ENCODE measurements at places on chromosomes 3 and 15. TPM values are rescaled to one million over a fixed set of nuclear protein-coding genes. Genes with fewer than 3 reads are reported as not detected.

DNA sequence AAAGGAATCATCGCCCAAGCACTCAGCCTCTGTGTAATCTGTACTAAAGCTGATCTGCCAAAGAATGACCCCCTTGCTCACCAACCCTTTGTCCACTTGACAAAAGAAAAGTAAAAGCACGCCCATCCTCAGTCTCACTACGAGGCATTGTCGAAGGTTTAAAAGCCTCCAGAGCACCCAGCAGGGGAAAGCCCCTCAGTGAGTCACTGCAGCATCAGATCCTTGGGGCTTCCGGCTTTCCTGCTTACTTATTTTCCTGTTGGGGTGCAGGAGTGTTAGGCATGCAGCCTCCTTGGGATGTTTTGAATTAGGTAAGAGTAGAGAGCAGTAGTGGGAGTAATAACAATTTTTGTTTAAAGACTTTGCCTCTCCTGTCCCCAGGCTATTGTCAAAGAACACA lies 216.1 kb downstream of the MTHFS start:
- no peak for ATAC-seq
- peaks cover 9% of the 10 kb centered on the region for H3K27me3 ChIP-seq
- no peak overlapping the region for H3K4me3 ChIP-seq

Gene SERINC4
- 0.39 TPM for total RNA-seq

Gene FANCD2OS
- total RNA-seq = 0.77 TPM

GRCh38 chr3:178238179-178238578 lies 298.1 kb upstream of the KCNMB2 start:
- H3K27ac ChIP-seq = no peak overlapping the region
- no peak for ATAC-seq
- H3K27me3 ChIP-seq = no peaks in the 10 kb centered on the region
- H3K4me1 ChIP-seq = no peaks in the 10 kb centered on the region
- no peak overlapping the region for H3K4me3 ChIP-seq
- H3K36me3 ChIP-seq = no peaks in the 10 kb centered on the region

DNA sequence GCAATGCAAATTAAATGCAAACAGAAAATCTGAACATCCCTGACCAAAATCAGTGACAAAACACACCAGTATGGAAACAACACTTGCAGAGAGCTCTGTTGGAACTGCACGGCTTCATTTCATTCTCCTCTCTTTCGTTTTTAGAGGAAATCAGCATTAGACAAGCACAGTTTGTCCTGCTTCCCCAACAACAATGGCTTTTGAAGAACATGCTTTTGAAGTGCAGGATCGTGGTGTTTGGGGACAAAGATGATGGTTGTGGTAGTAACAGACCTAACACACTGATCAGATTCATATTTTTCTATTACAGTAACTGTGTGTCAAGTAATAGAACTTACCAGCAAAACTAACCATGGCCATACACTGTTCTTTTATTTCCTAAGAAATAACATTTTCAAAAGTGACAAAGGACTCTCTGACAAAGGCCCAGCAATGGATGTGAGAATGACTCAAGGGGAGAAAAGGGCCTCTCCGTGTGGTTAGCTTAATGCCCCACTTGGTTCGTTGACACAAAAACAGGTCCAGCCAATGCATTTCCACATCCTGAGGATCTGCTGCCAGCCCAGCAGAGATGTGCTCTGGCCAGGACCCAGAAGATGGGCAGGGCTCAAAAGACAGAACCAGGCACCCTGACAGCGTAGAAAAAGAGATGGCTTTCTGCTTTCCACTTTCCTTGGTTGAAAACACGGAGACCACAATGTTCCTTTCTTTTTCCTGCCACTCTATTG lies 84.1 kb downstream of the CCNL1 start:
- H3K27ac ChIP-seq = no peak overlapping the region
- H3K27me3 ChIP-seq = no peaks in the 10 kb centered on the region
- no peak for ATAC-seq
- no peaks in the 10 kb centered on the region for H3K4me1 ChIP-seq
- H3K4me3 ChIP-seq = no peak overlapping the region

DNA sequence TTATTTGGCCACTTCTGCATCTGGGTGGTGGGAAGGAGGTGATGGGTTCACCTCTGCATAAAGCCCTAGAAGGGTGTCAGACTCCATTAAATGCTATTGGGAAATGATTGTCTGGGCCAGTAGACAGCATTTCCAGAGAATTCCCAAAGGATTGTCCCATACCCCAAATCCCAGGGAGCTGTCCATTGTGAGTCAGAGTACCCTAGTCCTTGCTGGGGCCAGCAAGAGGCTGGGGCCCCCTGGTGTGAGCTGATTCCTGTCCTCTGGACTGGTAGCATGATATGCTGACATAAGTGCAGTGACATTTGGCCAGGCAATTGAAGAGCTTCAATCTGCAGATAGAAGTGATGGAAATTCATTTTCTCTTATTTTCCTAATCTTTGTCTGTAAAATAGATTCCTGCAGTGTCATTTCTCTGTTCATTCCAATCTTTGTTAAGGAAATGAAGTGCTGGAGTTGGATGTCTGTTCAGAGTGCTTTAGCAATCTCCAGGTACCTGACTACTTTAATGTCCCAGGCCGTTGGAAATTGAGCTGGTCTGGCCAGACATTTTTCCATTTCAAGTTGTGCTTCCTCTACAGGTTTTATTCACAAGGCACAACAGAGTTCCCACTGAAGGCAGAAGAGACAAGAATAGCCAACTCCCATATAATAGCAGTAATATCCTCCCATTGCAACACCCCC lies 91.2 kb downstream of the RPLP1 start:
- no peak overlapping the region for H3K27ac ChIP-seq
- no peaks in the 10 kb centered on the region for H3K36me3 ChIP-seq
- peaks cover 8% of the 10 kb centered on the region for H3K27me3 ChIP-seq
- no peak overlapping the region for H3K4me3 ChIP-seq

GRCh38 chr3:144189044-144189443 lies 217.4 kb downstream of the DIPK2A start:
- H3K27me3 ChIP-seq = no peaks in the 10 kb centered on the region
- no peaks in the 10 kb centered on the region for H3K4me1 ChIP-seq
- no peak overlapping the region for H3K4me3 ChIP-seq
- no peak for ATAC-seq
- H3K36me3 ChIP-seq = no peaks in the 10 kb centered on the region

Gene SEMA5B
- total RNA-seq = not detected

Gene IGSF11
- 9.2 TPM for total RNA-seq

Gene FMN1
- total RNA-seq = 5.1 TPM

DNA sequence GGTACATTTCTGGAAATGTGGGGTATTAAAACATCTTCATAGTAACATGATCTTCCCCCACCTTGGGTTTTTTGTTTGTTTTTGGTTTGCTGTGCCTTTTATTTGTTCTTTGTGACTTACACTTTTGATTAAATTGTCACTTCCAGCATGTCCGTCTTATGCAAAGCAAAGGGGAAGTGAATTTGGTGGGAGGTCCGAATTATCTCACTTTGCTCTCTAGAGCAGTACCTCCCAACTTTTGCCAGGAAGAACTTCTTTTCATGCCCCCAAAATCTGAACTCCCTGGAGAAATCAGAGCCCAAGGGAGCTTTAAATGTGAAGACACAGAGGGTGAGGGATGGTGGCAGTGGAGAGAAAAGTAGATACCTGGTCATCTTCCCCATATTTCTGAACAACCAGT lies 173.1 kb downstream of the IL5RA start:
- no peak overlapping the region for H3K4me3 ChIP-seq
- ATAC-seq = no peak
- H3K36me3 ChIP-seq = no peaks in the 10 kb centered on the region
- no peaks in the 10 kb centered on the region for H3K4me1 ChIP-seq
- H3K27ac ChIP-seq = no peak overlapping the region

Gene IMPG2
- total RNA-seq = 0.81 TPM

- H3K27me3 ChIP-seq = peaks cover 5% of the 10 kb centered on the region
- peaks cover 15% of the 10 kb centered on the region for H3K4me1 ChIP-seq
- peaks cover 25% of the 10 kb centered on the region for H3K36me3 ChIP-seq
- H3K27ac ChIP-seq = no peak overlapping the region
Observed at GRCh38 chr15:81268881-81269601, 54.9 kb downstream of the STARD5 start.

Gene CACNA1D
- total RNA-seq = 4.2 TPM

- no peaks in the 10 kb centered on the region for H3K4me1 ChIP-seq
- no peak for ATAC-seq
- H3K36me3 ChIP-seq = no peaks in the 10 kb centered on the region
- no peak overlapping the region for H3K27ac ChIP-seq
- H3K4me3 ChIP-seq = no peak overlapping the region
Observed at GRCh38 chr3:165359005-165359404, 162.8 kb upstream of the SLITRK3 start.

DNA sequence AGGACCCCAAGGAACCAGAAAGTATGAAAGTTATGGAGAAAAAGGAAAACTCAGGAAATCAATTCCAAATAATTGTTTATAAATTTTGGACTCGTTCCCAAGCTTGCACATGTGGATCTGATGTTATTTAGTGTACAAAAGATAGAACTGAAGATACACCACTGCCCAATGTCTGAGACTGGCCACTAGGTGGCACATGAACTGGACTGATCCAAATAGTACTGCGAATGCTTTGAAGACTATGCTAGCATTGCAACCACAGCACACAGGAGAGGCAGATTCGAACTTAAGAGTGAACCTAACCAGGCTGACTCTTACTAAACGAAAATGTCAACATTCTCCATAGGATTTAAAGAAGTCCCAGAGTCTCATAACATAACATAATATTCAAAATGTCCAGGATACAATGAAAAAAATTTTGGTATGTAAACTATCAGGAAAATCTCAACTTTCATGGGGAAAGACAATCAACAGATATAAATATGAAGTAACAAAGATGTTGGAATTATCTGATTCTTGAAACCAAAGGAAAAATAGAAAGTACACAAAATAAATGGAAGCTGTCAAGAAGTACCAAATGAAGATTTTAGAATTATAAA lies 596.7 kb downstream of the FGF12 start:
- no peak overlapping the region for H3K27ac ChIP-seq
- peak; percentile 61 for ATAC-seq
- no peaks in the 10 kb centered on the region for H3K27me3 ChIP-seq
- no peaks in the 10 kb centered on the region for H3K4me1 ChIP-seq

Gene TGM5
- total RNA-seq = 0.58 TPM

GRCh38 chr3:99789011-99789721 lies 28.5 kb upstream of the CMSS1 start:
- peaks cover 1% of the 10 kb centered on the region for H3K36me3 ChIP-seq
- no peaks in the 10 kb centered on the region for H3K27me3 ChIP-seq
- no peak overlapping the region for H3K4me3 ChIP-seq
- H3K4me1 ChIP-seq = peaks cover 17% of the 10 kb centered on the region
- peak overlapping the region; percentile 13 for H3K27ac ChIP-seq

Gene SLC9C1
- total RNA-seq = not detected

Gene IL17RB
- 0.59 TPM for total RNA-seq

DNA sequence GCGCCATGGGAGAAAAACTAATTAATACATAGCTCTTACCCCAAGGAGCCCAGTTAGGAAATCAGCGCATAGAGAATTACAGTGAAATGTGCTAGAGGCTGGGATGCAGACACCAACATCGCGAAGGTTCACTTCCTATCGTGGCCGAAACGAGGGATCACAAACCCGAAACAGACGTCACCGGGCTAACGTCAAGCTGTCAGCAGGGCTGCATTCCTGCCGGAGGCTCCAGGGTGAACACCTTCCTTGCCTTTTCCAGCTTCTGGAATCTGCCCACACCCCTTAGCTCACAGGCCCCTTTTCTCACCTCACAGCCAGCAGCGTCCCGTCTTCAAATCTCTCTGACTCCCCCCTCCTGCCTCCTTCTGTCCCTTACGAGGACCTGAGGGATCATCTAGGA lies 13.0 kb downstream of the GP5 start:
- no peak overlapping the region for H3K4me3 ChIP-seq
- no peak overlapping the region for H3K27ac ChIP-seq
- no peaks in the 10 kb centered on the region for H3K36me3 ChIP-seq
- no peaks in the 10 kb centered on the region for H3K4me1 ChIP-seq
- H3K27me3 ChIP-seq = peaks cover 27% of the 10 kb centered on the region

DNA sequence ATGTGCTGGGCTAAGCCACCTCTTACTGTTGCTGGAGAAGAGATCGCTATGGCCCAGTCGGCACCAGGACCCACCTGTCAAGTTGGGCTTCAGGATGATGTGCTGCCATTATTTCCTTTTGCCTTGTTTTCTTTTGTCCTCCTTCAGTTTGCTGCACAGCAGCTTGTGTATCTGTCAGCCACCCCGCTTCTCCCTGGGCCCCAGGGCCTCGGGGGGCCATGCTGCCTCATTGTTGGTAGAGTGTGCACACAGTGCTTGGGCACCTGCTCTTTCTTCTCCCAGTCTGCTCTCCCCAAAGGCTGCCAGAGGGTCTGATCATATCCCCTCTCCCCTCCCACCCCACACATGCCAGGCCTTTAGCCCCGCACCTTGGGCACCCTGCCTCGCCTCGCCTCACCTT lies 185.5 kb upstream of the ATP10A start:
- H3K4me1 ChIP-seq = no peaks in the 10 kb centered on the region
- ATAC-seq = no peak
- H3K27ac ChIP-seq = no peak overlapping the region
- no peak overlapping the region for H3K4me3 ChIP-seq
- no peaks in the 10 kb centered on the region for H3K36me3 ChIP-seq
- peaks cover 7% of the 10 kb centered on the region for H3K27me3 ChIP-seq

Gene SERPINI1
- total RNA-seq = 13.1 TPM

DNA sequence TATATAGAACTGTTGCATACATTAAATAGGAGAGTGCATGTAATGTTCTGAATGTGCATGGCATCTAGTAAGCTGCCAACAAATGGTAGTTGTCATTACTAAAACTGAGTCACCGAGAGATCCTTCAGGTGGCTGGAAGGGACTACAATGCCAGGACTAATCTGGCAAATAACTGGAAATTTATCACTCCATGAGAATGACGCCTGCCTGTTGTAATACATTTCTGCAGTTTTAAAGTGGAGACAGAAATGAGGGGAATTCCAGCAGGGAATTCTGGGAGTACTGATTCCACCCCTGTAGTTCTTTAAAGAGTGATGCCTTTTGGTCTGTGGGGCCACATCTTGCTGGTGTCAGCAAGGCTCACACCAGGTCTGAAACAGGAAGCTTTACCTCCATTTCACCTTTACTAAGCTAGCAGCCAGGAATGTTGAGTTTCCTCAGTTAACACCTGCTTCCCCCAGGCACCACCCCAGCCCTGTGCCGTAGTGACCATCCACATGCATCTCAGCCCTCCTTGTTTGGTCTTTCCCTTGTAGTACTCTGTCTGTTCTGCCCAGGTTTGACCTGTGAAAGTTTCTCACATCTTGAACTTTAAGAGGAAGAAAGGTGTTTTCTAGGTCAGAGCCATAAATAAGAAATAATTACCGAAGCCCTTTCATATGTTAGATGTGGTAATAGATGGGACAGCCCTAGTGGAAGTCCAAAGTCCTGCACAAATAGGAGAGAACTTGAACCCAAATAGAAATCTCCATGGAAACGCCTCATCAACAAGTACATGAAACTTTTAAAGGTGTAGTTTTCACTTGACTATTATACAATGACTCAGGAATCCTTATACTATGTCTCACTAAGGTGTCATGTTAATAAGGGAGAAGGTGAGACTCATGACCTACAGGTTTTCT lies 56.7 kb upstream of the LMOD3 start:
- no peaks in the 10 kb centered on the region for H3K4me1 ChIP-seq
- no peaks in the 10 kb centered on the region for H3K27me3 ChIP-seq
- no peak overlapping the region for H3K4me3 ChIP-seq

Gene ACKR2
- total RNA-seq = 9.3 TPM

Gene SNAPC5
- total RNA-seq = 40.3 TPM

- ATAC-seq = no peak
- H3K27me3 ChIP-seq = no peaks in the 10 kb centered on the region
- no peak overlapping the region for H3K4me3 ChIP-seq
Observed at GRCh38 chr3:150312018-150312657, 96.0 kb upstream of the TSC22D2 start.

- peaks cover 34% of the 10 kb centered on the region for H3K4me1 ChIP-seq
- H3K36me3 ChIP-seq = peaks cover 46% of the 10 kb centered on the region
Observed at GRCh38 chr15:64717735-64718495, 57.5 kb downstream of the RBPMS2 start.
